ENCODE measurements at places on chromosomes 11 and 22. TPM values are rescaled to one million over a fixed set of nuclear protein-coding genes. Genes with fewer than 3 reads are reported as not detected.

- no peak for DNase-seq
Measured at GRCh38 chr11:10866893-10867331, 9.1 kb upstream of the ZBED5 start.

The TMEM45B gene
- not detected for total RNA-seq

DNA sequence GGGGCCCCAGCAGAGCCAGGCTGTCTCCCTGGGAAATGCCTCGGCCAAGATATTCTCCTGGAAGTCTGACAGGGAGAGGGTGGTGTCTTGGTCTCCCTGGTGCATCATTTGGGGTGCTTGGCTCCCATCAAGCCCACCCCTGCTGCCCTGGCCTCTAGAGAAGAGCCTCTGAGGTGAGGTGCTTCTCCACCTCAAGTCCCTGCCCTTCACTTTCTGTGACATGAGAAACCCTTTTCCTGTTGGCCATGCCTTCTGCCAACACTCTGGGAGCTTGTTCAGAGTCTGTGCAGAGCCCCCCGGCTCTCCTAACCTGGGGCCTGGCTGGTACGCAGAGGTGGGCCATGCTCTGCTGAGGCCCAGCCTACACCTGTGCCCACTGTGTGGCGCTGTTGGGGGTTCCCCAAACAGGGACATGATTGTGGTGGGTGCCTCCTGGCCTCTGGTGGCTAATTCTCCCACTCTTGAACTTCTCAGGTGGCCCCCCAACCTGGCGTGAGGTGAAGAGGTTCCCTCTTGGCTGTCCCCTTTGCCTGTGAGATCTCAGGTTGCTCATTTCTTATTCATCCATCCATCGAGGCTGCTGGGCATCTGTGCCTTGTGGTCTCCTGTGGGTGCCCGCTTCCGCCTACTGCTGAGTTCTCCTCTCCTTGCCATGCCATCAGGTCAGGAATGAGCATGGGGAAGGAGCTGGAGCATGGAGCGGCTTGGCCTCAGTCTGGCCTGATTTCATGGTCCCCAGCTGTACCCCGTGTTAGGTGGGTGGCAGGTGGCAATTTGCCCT is 19.2 kb upstream of the DGCR8 start:
- no peak for DNase-seq

The PARVG gene
- total RNA-seq = 14.7 TPM

The SLC6A5 gene
- not detected for total RNA-seq

DNA sequence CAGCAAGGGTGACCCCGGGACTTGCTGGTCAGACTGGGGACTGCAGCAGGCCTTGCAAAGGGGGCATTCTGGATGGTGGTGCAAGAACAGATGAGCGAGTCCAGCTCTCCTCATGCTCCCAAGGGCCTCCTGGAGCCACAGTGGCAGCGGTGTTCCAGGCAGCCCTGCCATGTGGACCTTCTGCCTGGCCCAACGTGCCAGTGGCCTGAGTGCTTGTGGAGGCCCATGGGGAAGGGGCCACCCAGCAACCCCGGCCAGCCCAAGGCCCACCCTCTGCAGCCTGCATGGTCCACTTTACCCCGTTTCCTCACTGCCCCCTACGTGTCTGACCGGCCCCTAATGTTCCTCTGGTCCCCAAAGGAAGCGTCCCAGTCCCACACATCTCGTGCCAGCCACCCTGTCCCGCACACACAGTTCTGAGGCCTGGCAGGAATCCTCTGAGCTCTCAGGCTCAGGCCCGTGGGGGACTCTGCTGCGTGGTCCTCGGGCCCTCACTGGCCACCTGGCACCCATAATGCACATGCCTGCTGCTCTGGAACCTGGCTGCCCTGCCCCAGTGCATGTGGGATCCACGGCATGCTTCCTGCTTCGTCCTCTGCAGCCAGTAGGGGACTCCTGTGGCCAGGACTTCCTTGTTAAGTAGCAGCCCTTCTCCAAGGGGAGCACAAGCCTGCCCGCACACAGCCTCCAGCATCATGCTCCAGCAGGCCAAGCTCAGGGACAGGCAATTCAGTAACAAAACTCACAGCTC is 85.5 kb downstream of the DGCR2 start:
- no peak for DNase-seq
